ENCODE measurements at places on chromosomes 6 and 20.

DNA sequence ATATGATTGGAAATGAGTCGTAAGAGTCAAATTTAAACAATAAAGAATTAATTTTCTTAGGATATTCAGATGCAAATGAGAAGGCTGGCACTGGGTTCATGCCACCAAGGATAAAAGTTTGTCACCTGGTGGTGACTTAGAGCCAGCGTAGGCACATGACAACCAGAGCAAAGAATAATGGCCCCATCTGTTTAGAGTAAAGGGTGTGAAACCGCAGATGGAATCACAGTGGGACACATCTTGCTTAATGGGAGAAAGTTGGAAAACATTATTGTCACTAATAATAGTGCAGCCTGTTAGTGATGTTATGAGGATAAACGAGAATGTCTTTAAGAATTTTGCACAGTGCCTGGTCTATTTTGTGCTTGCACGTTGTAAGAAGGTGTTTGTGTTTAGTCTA is 727.8 kb downstream of the QKI start:
- no peak for DNase-seq

GRCh38 chr6:13336553-13336952 is 8.2 kb upstream of the TBC1D7 start:
- peak; percentile 18 for DNase-seq

DNA sequence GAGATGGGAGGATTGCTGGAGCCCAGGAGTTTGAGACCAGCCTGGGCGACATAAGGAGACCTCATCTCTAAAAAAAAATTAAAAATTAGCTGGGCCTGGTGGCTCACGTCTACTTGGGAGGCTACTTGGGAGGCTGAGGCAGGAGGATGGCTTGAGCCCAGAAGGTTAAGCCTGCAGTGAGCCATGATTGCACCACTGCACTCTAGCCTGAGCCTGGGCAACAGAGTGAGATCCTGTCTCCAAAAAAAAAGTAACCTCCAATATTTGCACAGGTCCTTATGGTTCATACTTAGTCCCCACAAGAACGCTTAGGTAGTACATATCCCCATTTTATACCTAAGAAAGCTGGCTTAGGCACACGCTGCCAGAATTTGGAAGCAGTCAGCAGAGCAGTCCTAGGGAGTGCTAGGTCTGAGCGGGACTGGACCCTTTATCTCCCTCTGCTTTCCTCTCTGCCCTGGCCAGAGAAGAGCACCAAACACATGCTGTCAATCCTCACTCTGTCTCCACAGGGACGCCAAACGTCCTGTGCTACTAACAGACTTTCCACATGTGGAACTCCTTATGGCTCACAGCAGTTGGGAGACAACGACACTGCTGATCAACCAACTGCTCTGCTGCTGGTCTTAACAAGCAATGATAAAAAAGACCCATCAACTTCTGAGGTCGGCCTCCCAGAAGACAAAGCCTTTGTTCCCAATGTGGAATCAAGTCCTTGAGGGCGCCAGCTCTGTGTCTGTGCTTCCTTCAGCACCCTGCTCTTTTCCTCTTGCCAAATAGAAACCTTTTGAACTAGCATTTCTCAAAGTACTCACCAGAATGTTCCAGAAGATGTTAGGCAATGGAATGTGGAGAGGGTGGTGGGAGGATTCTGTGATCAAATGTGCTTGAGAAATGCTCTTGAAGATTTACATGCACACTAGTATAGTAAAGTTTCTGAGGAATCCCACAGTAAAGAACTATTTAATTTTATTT is 226.3 kb upstream of the DTNBP1 start:
- DNase-seq: no peak

DNA sequence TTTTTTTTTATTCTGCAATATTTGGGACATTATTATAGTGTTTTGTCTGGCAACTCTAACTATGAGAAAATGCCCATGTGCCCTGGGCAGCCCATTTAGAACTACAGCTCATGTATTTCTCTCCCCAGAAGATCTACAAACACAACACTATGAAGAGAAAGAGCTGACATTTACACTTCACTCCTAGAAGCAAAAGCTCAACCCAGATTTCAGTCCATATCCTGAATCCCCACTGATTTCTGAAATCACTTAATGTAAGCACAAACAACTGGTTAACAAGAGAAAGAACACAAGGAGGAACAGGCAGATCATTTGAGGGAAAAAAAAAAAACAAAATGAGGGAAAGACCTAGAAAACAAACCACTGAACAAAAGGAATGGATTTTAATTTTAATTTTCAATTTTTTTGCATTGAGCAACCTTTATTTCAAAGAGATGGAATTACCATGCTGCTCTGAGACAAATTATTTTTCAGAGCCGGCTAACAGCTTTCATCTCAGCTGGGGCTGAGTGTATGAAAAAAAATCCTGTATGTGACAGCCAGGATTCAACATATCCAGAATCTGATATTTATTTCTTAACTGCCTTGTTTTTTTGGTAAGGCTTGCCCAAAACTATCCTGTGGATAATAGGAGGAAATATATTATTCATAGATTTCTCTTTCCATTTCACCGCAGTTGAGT is 32.5 kb downstream of the KIAA0319 start:
- DNase-seq: no peak

DNA sequence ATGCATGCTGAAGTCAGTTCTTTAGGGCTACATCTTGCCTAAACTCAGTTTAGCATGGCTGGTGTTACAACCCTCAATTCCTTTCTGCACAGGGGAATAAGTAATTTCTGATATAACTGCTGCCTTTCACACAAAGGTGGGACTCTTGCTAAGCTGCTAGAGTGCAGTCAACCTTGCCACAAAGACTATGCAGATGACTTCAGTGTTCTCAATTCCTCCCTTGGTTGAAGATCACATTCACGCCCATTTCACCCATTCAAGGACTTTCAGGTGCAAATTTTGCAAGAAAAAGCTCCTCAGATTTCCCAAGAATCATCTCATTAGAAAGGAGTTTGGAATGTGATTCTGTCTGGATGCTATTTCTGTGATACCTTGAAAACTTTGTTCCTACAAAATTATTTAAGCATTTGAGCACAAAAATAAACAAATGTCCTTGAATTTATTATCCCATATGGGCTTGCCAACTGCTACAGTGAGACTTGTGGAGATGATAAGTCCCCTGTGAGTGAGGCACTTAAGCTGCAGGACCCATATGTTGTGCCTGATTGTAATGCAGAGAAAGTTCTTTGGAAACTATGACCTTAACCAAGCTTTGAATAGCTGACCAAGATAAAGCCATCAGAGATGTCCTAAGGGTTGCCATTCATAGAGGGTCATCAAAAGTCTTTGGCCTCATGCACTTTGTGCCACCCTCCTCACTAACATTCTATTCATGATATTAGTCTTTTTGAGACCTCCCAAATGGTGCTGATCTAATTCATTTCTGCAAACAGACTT is 111.8 kb downstream of the PLCB4 start:
- no peak for DNase-seq

DNA sequence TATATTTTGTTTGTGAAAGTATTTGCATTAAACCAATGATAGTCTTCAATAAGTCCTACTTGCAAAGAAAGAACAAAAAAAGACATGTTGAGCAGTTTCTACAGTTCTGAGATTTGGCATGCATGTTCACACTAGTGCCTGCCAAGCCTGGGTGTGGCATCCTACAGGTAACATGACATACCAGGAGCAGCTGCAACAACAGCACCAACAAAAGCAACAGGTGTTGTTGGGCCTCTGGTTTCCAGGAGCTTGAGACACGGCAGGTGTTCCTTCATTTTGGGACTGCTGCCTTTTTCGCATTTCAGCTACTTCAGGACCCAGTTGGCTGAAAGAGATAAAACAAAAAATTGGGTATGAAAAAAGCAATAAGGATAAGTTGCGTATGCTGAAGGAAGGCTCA is 41.2 kb upstream of the MTRF1L start:
- no peak for DNase-seq

DNA sequence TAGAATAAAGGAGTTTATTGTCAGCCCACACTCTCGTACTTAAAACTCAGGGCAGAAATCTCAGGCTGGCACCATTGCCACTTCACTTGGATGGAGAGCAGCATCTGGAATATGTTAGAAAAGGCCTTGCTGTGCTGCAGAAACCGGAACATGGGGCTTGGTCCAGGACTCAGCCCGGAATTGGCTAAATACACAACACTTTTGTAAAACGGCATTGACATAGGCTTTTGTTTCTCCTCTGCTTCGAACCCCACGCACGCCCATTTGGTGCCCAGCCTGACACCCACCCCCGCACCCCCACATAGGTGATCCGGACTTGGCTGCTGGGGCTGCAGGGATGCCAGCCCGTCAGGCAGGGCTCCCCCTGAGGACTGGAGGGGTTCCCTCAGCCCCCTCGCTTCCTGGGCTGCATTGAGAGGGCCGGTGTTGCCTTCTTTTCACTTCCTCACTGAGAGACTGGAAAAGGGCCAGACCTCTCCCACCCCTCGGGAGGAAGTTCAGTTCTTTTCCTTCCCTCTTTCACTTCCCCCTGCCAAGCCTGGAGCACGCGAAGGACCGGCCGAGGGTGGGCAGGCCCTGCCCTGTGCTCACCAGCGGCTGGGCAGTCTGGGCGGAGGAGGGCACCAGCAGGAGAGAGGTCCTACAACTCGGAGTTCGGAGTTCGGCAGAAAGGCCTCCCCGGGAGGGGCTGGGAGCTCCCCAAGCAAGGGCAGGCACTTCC is 17.9 kb upstream of the CST3 start:
- no peak for DNase-seq

DNA sequence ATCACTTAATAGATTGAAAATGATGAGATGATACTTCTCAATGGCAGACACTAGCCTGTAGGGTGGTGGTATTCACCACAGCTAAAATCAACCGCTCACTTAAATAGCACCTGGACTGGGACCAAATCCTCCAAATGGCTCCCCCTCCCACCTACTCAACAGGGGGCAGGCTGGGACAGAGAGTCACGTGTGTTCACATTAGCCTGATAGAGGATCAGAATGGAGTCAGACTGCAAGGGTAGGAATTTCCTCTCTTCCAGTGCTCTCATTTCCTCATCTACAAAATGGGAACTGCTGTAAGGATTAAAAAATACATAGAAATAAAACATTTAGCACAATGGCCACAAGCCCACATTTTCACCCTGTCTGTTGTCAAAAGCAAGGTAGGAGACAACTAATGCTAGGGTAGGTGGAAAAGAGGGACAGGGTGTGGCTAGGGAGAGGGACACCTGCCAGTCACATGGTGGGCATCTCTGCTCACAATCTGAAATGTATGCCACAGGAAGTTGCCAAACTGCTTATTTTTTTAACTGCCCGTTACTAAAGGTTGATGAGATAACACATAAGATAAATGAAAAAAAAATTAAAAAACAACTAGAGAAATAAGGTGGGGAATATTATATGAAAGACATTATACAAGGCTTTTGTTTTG is 55.3 kb downstream of the BACH2 start:
- no peak for DNase-seq

DNA sequence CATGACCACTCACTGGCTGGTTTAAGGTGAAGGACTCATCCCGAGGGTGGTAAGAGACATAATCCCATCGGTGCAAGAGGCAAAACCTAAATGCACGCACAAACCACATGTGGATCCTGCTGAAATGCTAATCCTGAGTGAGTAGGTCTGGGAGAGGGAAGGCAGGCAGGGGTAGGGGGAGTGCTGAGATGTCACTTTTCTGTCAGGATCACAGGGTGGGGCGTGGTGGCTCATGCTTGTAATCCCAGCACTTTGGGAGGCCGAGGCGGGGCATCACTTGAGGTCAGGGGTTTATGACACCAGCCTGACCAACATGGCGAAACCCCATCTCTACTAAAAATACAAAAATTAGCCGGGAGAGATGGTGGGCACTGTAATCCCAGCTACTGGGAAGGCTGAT is 97.7 kb upstream of the SRSF6 start:
- no peak for DNase-seq

DNA sequence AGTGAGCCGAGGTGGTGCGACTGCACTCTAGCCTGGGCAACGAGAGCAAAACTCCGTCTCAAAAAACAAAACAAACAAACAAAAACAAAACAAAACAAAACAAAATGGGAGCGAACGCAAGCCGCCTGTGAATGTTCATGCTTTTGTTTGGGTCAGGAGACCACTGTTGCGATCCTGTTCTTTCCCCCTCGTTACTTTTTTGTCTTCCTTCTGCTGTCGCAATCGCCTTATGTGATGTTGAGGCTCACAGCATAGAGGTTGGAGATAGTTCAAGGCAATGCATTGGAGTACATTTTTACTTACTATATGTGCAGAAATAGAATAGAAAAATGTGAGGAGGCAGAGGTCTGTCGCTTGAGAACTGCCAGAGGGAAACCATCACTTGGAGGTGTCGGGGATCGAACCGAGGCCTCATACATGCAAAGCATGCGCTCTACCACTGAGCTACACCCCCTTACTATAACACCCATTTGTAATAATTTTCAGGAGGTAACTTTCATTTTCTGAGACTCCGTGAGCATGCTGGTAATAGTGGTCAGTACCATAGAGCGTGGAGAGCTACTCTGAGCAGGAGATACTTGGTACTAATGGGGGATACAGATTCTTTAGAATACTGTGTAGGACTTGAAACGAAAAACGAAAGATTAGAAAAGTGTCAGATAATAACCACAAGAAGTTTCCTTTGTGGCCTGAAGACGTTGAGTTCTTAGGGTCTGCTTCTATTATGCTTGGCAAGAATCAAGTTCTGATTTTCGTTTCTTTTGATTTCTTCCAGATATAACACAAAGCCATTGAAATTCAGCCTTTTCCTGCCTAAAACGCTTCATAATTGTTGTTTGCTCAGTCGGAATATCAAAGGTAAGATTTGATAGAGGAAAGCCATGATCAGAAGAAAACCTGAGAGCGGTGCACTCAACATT is 121.1 kb downstream of the TRIM27 start:
- no peak for DNase-seq

DNA sequence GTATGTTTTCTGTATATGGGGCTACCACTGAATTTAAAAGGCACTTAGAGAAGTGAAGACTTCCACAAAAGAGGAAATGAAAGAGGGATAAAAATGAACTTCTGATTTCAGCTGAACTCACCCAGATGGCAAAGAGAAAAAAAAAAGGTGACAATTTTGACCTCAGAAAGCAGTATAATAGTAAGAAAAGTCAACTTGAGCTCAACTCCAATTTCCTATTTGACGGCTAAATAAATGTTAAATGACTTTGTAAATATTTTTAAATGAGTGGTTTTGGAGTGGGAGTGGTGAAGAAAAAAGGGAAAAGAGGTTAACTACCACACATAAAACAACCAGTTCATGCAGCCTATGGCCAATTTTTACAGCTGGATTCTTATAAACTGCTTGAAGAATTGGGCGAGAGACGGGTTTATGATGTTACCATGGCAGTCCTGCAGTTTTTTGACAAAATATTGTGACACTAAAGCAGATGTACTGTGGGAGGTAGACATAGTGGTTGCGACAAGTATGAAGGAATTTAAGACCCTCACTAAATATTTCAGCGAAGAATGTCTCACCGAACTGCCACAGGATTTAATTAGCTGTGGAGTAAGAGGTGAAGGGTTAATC is 49.8 kb upstream of the ADTRP start:
- no peak for DNase-seq

- no peak for DNase-seq
Measured at GRCh38 chr6:45563041-45563440, 185.3 kb upstream of the SUPT3H start.

DNA sequence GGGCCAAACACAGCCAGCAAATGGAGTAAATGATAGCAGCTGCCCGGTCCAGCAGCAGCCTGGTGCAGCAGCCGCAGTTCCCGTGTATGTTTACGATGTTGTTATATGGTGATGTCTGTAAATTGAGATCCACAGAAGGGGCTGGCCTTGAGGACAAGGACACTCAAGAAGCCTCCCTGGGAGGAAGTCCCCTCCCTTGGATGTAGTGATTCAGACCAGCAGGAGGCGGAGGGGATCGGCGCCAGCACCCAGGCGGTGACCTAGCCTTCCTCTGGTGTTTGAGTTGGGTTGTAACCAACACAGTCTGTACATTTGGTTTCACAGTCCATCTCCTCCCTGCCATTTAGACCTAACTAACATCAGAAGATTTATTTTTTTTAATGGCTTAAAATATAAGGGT is 187.8 kb downstream of the SYNDIG1 start:
- DNase-seq: no peak
